SJSA1 (cell line): ENCODE measurements at places on chromosomes 13 and 19. TPM values are rescaled to one million over a fixed set of nuclear protein-coding genes. Genes with fewer than 3 reads are reported as not detected.

The ZNF8 gene
- total RNA-seq: 2.5 and 4.1 TPM in 2 replicates

The FGF14 gene
- total RNA-seq: not detected in 2 replicates

GRCh38 chr19:43681821-43682220, 11.9 kb upstream of the PLAUR start:
- no peaks in the 10 kb centered on the region for H3K27me3 ChIP-seq
- DNase-seq: no peak

- no peaks in the 10 kb centered on the region for H3K27me3 ChIP-seq
- no peaks in the 10 kb centered on the region for H3K4me1 ChIP-seq
- DNase-seq: peak; percentile 26
- H3K4me3 ChIP-seq: no peak overlapping the region
These were observed 8.6 kb upstream of the SLC7A9 start for GRCh38 chr19:32877977-32878745.

- H3K36me3 ChIP-seq: no peaks in the 10 kb centered on the region
- H3K27ac ChIP-seq: no peak overlapping the region
- no peak for DNase-seq
- H3K4me1 ChIP-seq: no peaks in the 10 kb centered on the region
- H3K27me3 ChIP-seq: no peaks in the 10 kb centered on the region
- H3K4me3 ChIP-seq: no peak overlapping the region
These were observed 57.0 kb downstream of the PCDH20 start for GRCh38 chr13:61358599-61358998.

DNA sequence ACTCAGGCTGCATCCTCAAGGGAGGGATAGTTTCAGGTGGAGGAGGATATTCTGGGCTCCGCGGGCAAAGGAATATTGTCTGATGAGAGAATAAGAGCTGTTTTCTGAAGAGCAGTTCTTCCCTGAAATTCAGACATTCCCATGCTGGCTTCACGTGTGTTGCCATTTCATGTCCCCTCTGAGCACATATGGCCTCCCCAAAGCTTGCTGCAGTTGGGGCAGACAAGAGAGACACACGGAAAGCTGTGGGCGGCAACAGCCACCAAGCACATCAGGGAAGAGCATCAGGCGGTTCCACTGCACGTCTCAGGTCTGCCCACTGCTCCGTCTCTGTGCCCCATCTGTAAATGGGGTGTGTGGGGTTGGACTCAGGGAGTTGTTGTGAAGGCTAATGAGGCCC, 247.5 kb upstream of the TSHZ3 start:
- H3K27ac ChIP-seq: no peak overlapping the region
- no peaks in the 10 kb centered on the region for H3K27me3 ChIP-seq
- no peak for DNase-seq
- no peaks in the 10 kb centered on the region for H3K36me3 ChIP-seq
- no peak overlapping the region for H3K4me3 ChIP-seq
- no peaks in the 10 kb centered on the region for H3K4me1 ChIP-seq

DNA sequence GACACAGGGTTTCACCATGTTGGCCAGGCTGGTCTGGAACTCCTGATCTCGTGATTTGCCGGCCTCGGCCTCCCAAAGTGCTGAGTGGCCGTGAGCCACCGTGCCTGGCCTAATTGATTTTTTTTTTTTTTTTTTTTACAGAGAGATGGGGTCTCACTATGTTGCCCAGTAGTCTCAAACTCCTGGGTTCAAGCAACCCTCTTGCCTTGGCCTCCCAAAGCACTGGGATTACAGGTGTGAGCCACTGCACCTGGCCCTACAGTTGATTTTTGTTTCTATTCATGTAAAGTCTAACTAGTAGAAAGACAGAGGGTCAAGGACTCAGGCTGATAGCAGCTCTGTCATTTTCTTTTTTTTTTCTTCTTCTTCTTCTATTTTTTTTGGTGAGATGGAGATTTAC, 21.8 kb downstream of the FGF21 start:
- no peaks in the 10 kb centered on the region for H3K27me3 ChIP-seq
- no peak overlapping the region for H3K4me3 ChIP-seq
- H3K27ac ChIP-seq: no peak overlapping the region
- H3K36me3 ChIP-seq: no peaks in the 10 kb centered on the region
- H3K4me1 ChIP-seq: peaks cover 12% of the 10 kb centered on the region
- no peak for DNase-seq

DNA sequence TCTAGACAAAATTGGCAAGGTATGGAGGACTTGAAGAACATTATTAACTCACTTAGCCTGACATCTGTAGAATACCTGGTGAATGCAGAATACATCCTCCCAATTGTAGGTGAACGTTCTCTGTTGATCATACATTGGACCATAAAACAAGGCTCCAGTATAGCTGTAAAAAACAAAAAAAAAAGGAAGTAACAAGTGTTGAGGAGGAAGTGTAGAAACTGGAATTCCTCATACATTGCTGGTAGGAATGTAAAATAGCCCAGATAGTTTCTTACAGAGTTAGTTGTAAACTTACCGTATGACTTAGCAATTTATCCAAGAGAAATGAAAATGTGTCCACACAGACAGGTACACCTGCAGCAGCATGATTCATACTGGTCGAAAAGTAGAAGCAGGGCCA, 44.8 kb downstream of the TSSK6 start:
- DNase-seq: no peak
- no peaks in the 10 kb centered on the region for H3K4me1 ChIP-seq
- no peaks in the 10 kb centered on the region for H3K27me3 ChIP-seq
- no peak overlapping the region for H3K27ac ChIP-seq
- peaks cover 62% of the 10 kb centered on the region for H3K36me3 ChIP-seq
- no peak overlapping the region for H3K4me3 ChIP-seq

DNA sequence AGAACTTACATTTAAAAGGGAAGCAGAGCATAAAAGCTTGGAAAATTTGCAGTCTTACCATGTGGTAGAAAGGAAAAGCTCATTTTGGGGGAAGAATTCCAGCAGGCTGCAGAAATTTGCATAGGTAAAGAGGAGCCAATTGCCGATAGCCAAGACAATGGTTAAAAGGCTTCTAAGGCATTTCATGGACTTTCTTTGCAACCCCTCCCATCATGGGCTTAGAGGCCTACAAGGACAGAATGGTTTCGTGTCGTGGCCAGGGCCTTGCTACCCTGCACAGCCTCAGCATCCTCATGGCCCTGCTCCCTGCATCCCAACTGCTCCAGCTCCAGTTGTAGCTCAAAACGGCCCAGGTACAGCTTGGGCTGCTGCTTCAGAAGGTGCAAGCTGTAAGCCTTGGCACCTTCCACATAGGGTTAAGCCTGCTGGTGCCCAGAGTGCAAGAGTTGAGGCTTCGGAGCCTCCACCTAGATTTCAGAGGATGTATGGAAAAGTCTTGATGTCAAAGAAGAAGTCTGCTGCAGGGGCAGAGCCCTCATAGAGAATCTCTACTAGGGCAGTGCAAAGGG, 420.3 kb downstream of the PCDH17 start:
- H3K27ac ChIP-seq: no peak overlapping the region
- no peak for DNase-seq
- H3K4me1 ChIP-seq: no peaks in the 10 kb centered on the region

The CYP2A7 gene
- not detected in 2 replicates for total RNA-seq

- no peaks in the 10 kb centered on the region for H3K27me3 ChIP-seq
- no peak overlapping the region for H3K4me3 ChIP-seq
- H3K36me3 ChIP-seq: no peaks in the 10 kb centered on the region
- no peak for DNase-seq
- no peak overlapping the region for H3K27ac ChIP-seq
These were observed 177.0 kb downstream of the ZNF536 start for GRCh38 chr19:30549151-30549550.

GRCh38 chr19:18696023-18696422, 12.5 kb downstream of the CRTC1 start:
- no peaks in the 10 kb centered on the region for H3K4me1 ChIP-seq
- H3K4me3 ChIP-seq: no peak overlapping the region
- DNase-seq: no peak
- no peak overlapping the region for H3K27ac ChIP-seq
- H3K36me3 ChIP-seq: no peaks in the 10 kb centered on the region

DNA sequence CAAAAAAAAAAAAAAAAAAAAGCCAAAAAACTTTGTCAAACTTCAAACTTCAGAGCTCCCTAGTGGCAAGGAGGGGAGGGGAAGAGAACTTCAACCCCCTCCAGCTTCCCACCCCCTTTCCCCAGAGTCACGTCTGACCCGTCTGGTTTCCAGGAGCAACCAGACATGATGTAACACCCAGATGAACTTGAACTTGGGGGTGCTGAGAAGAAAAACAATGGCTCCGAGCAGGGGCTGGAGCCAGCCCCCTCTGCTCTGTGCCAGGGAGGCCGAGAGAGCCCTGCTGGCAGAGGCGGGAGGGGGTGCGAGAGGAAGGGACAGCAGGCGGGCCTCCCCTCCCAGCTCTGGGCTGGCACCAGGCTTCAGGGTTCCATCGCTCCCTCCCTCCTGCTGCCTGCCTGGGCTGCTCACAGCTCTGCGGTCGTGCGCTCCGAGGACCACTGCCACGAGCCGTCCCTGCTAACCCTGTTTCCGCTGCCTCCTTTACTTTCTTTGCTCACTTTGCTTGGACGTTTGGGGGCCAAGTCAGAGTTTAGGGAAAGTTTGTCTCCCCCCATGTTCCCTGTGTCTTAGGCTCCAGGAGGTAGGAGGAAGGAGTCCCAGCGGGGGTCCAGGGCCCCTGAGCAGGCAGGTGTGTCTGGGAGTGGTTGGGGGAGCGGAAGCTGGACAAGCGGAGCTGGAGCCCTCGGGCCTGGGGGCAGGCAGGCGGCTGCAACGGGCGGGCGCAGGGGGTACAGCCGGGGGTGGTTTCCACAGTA, 11.1 kb downstream of the LYL1 start:
- H3K4me1 ChIP-seq: no peaks in the 10 kb centered on the region
- DNase-seq: no peak
- no peaks in the 10 kb centered on the region for H3K27me3 ChIP-seq
- no peak overlapping the region for H3K27ac ChIP-seq
- peaks cover 5% of the 10 kb centered on the region; the same call in 1 of the 2 replicates for H3K36me3 ChIP-seq

DNA sequence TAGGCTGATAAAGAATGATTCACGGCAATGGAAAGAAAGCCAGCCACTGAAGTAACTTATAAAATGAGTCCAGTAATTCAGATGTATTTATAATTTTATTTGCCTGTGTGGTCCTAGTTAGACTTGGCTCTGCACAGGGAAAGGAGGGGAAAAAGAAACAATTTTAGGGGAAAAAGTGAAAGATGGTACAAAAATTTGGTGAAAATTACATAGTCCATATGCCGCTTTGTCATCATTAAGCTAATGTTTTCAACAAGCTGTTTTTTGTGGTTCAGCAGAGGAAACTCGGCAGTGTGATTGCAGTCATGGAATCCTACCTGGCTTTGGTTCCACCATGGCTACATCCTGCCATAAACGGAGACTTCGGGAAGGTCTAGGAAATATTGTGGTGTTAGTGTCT, 301.9 kb downstream of the ATP8A2 start:
- no peak for DNase-seq
- no peak overlapping the region for H3K4me3 ChIP-seq
- H3K27ac ChIP-seq: no peak overlapping the region
- no peaks in the 10 kb centered on the region for H3K36me3 ChIP-seq
- H3K4me1 ChIP-seq: no peaks in the 10 kb centered on the region

DNA sequence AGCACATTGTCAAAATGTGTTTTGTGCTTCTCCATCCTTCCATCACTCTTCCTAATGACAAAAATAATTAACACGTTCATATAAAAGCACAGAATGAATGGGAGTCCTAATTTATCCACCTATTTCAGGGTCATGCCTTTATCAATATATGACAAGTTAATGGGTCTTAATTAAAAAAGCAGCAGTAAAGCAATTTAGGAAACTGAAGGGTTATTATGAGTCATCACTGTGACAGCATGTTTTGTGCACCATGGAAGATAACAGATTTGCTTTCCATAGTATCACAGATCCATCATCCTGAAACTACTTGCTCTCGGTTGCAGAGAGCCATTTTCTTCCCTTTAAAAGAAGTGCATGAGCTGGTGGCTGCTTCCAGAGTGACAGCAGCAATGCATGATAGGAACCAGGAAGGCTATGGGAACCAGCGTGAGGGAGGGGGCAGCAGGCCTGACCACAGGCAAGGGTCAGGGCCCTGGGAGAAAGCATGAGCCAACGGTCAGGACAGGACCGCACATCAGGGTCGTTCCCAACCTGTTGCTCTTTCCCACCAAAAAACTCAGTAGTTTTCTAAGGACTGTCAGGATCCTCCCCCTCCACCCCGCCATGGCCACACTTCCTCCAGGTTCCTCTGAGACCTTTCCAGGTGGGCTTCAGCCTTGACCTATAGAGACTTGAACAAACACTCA, 784.1 kb downstream of the UQCRFS1 start:
- DNase-seq: no peak
- H3K27ac ChIP-seq: no peak overlapping the region
- no peaks in the 10 kb centered on the region for H3K27me3 ChIP-seq

DNA sequence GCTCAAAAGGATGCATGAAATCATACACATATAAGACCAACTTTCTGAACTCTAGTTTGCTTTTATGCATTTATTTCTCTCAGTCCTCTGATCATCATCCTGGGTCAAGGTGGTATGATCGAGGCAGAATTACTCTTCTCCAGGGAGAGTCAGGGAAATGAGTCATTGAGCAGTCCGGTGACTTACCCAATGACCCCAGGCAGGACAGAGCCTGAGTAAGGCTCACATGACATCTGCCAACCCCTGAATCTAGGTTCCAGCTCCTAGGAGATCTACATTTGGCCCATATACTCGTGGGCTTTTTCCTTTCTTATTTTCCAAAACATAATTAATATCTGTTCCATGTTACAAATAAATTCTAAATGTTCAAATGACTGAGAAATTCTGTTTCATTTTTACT, 502.3 kb downstream of the FOXO1 start:
- H3K27me3 ChIP-seq: no peaks in the 10 kb centered on the region
- no peaks in the 10 kb centered on the region for H3K36me3 ChIP-seq
- H3K27ac ChIP-seq: no peak overlapping the region
- no peak overlapping the region for H3K4me3 ChIP-seq
- DNase-seq: no peak

- DNase-seq: no peak
- no peaks in the 10 kb centered on the region for H3K36me3 ChIP-seq
- no peak overlapping the region for H3K27ac ChIP-seq
- no peaks in the 10 kb centered on the region for H3K27me3 ChIP-seq
- peaks cover 14% of the 10 kb centered on the region for H3K4me1 ChIP-seq
- H3K4me3 ChIP-seq: no peak overlapping the region
These were observed 51.0 kb upstream of the DOCK9 start for GRCh38 chr13:99028890-99029289.

- no peaks in the 10 kb centered on the region for H3K4me1 ChIP-seq
- no peaks in the 10 kb centered on the region for H3K27me3 ChIP-seq
- H3K36me3 ChIP-seq: no peaks in the 10 kb centered on the region
- H3K4me3 ChIP-seq: no peak overlapping the region
- no peak overlapping the region for H3K27ac ChIP-seq
These were observed 20.2 kb upstream of the ZNF808 start for GRCh38 chr19:52507266-52507665.

The CAMSAP3 gene
- not detected in 2 replicates for total RNA-seq

DNA sequence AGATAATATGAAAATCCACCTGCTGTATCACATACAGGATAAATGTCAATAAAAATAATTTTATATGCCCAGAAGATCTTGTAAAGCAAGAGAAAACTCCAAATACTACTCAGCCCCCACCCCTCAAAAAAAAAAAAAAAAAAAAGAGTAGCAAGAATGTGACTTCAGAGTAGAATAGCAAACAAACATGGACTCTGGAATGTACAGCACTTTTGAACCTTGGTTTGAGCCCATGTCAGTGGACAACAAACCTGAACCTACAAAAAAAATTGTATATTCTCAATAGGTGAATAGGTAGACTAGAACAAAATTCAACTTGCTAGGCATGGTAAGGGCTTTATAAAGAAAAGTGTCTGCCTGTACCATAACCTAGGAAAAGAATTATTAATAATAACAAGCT, 428.0 kb downstream of the SLITRK6 start:
- H3K4me3 ChIP-seq: no peak overlapping the region
- no peaks in the 10 kb centered on the region for H3K36me3 ChIP-seq
- H3K27ac ChIP-seq: no peak overlapping the region
- no peak for DNase-seq
- H3K27me3 ChIP-seq: no peaks in the 10 kb centered on the region
